Activated CD4-positive, alpha-beta memory T cell treated with anti-CD3 and anti-CD28 coated beads for 36 hours (primary cell): ENCODE measurements at places on chromosomes 7 and 10.

DNA sequence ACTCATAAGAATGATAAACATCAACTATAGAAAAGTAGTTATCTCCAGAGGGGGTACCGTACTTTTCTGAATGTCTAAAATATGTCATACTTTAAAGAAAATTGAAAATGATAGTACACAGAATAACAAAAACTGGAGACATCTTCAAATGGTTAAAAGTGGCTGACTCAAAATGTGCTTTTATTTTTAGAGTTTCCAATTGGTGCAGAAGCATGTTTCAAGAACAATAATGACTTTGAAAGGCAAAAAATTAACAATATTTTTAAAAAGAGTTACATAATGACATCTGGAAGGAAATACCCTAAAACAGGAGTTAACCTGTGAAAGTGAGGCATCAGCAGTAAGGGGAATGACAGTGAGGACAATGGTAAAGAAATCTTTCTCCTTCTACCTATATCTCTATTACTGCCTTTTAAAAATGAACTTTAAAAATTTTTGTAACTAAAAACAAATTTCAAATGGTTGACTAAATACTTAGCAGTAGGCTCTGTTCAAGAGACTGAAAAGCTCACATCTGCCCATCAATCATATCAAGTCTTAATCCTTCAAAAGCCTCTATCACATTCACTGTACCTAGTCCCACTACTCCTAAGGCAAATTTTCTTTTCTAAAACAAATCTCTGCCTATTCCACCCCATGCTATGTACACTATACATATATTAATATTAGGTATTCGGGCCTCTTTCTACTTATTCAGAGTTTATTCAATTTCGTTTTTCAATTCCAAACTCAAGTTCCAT is 3.0 kb downstream of the ASZ1 start:
- no peak for DNase-seq

- DNase-seq, result peak; percentile 65
These were observed 2.3 kb downstream of the DDIT4 start for GRCh38 chr10:72276013-72276387.

DNA sequence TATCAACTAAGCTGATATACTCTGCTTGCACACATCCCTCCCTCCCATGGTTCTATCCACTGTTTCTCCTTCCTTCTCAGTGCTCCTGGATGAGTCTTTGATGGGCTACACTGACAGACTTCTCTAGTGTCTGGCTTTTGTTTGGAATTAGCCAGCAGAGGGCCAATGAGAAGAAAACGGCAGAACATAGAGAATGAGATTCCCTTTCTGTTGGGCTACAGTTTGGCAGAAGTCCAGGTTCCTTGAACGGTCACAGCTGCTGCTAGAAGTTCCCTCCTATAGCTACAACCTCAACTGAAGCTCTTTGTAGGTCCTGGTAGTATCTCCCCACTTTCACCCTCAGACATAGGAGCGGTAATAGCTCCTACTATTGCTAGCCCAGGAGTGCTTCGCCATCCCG is 251.1 kb upstream of the LRRN3 start:
- no peak for DNase-seq

GRCh38 chr7:97401398-97401797 is 283.9 kb downstream of the SDHAF3 start:
- no peak for DNase-seq

GRCh38 chr7:156618780-156619367 is 21.7 kb upstream of the RNF32 start:
- DNase-seq, result no peak

- DNase-seq, result no peak
These were observed 9.3 kb upstream of the PRSS1 start for GRCh38 chr7:142739923-142740492.

- peak; percentile 48 for DNase-seq
These were observed 3.6 kb upstream of the HOXA11 start for GRCh38 chr7:27188386-27189294.

GRCh38 chr7:28802450-28802849 is 155.7 kb downstream of the TRIL start:
- no peak for DNase-seq

DNA sequence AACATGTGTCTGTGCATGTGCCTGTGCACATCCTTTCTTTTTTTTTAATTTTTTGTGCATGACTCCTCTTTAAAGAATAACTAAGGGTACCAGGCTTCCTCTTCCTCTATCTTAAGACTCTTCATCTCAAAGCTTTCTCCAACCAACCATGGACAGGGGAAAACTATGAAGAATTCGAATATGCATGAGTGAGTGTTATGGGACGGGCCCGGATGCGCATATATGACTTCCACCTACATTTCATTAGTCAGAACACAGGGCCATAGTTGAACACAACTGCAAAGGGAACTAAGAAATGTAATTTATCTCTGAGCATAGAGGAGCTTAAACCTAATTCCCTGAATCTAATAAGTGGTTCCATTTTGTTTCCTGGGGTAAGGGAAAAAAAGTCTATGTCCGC is 270.3 kb upstream of the SORCS1 start:
- no peak for DNase-seq

DNA sequence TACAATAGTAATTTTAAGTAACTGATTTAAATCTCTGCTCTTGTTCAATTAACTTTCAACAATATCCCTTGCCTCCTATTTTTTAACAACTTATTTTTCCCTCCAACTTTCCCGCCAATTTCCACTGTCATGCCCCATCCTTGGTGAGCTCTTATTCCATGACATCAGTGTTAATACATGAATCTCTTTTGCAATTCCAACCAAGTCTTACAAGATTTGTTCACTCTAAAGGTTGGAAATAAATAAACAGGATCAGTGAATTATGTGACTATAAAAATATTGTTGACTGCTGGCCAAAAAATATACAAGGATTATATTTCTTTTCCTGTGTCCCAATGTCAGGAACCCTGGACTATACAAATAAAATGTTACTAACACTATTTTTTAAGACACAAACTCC is 21.0 kb upstream of the AGMO start:
- no peak for DNase-seq

DNA sequence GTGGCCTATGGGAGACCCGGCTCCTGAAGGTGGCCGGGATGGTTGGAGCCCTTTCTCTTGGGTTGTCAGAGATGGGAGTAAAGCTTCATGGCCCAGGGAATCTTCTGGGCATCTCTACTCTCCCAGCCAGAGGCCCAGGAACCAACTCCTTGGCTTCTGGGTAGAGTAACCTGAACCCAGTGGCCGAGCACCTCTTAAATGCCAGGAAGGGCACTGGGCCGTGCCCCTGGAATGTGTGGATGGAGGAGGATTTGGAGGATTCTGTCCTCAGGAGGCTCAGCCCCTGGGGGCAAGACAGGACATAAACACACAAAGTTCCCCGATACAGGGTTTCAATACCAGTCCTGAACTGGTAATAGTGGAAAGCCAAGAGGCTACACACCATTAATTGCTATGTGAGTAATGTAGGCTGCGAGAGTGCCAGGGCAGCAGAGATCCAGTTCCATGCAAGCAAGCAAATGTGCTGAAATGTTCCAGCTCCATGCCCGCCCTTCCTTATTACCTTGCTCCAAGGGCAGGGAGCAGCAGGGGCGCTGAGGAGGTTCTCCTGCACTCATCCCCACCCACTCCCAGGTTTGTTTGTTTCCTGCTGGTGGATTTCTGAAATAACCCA is 1.2 kb downstream of the PALD1 start:
- DNase-seq, result no peak

DNA sequence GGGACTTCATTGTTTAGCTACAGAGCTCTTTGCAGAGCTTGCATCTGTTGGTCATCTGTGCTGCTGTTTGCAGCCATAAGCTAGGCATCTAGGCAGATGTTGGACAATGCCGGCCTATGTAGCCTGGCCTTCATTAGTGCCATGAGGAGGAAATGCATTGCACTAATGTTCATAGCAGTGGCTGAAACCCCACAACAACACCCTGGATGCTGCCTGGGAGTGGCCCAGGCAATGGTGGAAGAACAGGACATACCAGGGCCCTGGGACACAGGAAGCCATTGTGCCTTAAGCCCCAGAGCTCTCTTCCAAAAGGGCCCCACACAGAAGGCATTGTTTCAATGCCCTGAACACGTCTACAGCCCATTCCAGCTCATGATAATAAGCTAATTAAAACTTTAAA is 131.5 kb upstream of the LYZL1 start:
- no peak for DNase-seq

DNA sequence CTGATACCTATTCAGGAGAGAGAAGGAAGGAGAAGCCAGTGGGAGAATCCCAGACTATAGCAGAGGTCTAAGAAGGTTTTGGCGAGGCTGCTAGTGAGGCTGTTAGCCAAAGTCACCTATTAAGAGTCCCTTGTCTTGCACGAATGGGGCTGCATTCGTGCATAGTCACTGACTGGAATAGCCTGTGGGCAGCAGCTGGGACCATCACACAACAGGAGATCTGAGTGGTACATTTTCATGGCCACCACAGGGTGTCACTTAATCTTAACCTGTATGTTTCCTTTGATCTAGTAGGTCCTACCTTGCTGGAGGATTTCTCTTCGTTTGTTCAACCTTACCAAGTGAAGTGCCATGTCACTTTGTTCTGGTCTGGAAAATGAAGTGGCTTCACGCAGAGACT is 319.9 kb downstream of the BMPER start:
- no peak for DNase-seq
